ENCODE measurements at places on chromosomes 5 and 9.

GRCh38 chr5:139757727-139758509, 37.7 kb upstream of the PSD2 start:
- no peak for DNase-seq

DNA sequence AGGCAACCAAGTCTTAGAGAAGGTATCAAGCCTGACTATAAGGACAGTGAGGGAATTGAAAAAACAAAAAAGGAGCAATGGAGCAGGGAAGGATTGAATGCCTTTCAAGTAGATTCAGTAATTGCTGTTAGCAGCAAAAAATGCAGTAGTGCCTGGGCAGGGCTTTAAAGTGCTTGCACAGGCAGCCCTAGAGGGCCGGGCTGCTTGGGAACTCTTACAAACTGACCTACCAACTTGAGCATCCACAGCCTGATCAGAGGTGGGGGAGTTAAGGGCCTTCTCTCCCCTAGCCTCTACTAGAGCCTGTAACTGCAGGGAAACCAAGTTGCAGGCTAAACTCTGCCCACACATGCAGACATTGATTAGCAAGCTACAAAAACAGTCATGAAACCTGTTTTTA, 19.4 kb downstream of the FXN start:
- no peak for DNase-seq

DNA sequence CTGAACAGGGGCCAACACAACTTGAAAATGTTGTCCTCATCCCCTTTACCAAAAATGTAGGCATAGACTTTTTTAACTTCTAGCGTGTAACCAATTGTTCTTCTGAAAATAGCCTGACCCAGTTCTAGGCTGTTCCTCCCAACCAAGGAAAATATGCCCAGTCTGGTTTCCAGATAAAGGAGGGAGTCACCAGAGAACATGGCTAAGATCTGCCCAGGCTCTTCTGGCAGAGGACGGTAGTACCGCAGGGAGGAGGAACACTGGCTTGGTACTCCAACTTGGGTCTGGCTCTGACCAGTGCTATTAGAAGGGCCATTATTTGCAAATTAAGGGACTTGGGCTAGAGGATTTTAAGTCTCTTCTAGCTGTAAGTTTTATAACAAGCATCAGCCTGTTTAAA, 63.1 kb downstream of the GRAMD2B start:
- DNase-seq = no peak

- DNase-seq = no peak
Observed at GRCh38 chr5:143041-143440, 48.3 kb upstream of the LRRC14B start.

DNA sequence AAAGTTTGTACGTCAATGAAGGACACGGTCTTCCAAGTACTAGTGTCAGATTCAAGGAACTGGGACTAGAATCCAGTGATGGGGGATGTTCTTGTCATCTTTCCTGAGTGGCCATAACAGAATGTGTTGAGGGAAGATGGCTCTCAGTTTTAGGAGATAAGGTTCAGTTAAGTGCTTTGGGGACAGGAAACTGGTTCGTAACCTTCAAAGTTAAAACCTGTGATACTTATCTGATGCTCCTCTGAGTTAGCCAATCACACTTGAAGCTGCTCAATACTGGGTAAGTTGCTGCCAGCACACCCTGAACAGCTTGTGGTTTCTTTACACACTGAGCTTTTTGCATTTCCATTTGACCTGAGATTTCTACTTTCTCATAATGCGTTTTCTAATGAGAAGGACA, 64.4 kb downstream of the PIK3R1 start:
- no peak for DNase-seq

DNA sequence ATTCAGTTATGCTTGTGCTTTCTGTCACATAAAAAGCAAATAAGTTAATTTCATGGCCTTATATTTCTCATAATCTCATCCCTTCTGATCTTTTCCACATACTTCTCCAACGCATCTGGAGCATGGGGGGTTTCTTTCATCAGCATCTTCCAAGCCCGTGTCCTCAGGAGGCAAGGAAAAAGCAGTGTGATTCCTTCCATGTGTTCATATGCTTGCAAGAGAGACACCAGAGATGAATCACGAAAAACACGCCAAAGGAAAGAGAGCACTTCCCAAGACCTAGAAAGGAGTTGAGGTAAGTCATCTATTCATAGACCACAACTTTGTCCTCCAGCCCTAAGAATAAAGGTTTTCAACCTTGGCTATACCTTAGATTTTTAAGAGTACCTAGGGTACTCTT, 26.0 kb upstream of the SVEP1 start:
- DNase-seq = peak; percentile 24

Data from AG08395 (cell line).